ENCODE measurements at places on chromosomes 1 and 21. TPM values are rescaled to one million over a fixed set of nuclear protein-coding genes. Genes with fewer than 3 reads are reported as not detected.

C1QA gene
- 104 TPM for total RNA-seq

RPL5 gene
- total RNA-seq = 2,363 TPM

SMAP2 gene
- 33.1 TPM for total RNA-seq

DNA sequence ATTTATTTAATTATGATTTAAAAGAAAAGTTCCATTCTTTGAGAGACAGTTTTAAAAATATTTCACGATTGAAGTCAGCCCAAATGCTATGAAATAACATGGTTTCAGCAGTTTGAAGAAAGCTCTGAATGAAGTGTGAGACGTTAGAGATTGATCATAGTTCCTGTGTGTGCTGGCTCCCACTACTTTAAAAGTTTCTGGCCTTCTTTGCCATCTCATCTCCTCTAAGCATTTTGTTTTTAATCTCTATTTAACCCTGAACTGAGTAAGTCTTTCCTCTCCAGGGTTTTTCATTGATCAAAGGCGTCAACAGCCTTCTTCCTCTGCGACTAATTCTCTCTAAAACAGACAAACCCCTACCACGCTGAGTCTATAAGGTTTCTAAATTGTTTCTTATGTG is 225.3 kb upstream of the B3GALT2 start:
- no peak for DNase-seq

DNA sequence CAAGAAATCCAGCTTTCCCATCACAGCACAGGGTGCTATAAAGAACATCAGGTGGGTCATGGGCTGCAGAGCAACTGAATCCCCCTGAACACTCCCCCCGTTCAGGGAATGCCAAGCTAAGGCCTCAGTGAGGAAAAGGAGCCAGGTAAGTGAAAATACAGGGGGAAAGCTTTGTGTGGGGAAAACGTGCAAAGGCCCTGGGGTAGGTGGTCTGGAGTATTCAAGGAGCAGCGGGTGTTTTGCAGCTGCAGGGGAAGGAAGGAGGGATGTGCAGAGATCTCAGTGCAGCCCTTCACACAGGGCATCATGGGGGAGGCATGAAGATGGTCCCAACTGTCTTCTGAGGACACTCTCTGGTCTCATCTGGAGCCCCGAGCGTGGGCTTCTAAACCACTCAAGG is 119.2 kb downstream of the ETS2 start:
- no peak for DNase-seq

GRCh38 chr1:208183977-208184911 is 59.9 kb downstream of the PLXNA2 start:
- DNase-seq = no peak

DNA sequence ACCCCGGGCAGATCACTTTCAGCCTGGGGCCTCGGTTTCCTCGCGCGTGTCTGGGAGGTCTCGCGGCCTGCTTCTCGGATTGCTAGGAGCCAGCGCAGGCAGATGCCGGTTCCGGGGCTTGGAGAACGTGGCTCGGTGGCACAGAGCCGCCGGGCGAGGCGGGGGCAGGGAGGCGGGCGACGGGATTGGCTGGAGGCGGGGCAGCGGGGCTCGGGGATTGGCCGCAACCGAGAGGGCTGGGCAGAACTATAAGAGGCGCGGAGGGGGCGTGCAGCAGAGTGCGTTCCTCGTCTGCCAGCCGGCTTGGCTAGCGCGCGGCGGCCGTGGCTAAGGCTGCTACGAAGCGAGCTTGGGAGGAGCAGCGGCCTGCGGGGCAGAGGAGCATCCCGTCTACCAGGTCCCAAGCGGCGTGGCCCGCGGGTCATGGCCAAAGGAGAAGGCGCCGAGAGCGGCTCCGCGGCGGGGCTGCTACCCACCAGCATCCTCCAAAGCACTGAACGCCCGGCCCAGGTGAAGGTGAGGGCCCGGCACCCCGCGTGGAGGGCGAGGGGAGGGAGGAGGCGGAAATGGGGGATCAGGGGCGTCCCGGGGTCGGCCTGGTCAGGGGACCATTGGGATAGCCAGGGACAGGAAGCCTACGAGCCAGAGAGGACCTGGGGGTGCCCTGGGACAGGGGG is at the start of gene MFSD2A:
Gene MFSD2A, plus strand, starts transcription at position 276 of the 677 bp plus-strand sequence. Its CDS starts 148 bp downstream, at position 424.
- DNase-seq = peak; percentile 92

- DNase-seq = no peak
Measured at GRCh38 chr1:248786156-248786555, 30.6 kb upstream of the LYPD8 start.

GRCh38 chr1:21607549-21608529 is 61.3 kb downstream of the RAP1GAP start:
- no peak for DNase-seq

DNA sequence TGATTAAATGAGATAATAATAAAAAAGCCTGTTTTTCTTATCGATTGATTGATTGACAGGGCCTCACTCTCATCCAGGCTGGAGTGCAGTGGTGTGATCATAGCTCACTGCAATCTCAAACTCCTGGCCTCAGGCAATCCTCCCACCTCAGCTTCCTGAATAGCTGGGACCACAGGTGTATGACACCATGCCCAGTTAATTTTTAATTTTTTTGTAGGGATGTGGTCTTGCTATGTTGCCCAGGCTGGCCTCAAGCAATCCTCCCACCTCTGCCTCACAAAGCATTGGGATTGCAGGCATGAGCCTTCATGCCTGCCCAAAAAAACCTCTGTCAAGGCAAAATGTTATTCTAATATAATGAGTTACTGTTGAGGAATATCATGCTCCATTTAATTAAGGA is 346.4 kb upstream of the DAB1 start:
- DNase-seq = no peak

DNA sequence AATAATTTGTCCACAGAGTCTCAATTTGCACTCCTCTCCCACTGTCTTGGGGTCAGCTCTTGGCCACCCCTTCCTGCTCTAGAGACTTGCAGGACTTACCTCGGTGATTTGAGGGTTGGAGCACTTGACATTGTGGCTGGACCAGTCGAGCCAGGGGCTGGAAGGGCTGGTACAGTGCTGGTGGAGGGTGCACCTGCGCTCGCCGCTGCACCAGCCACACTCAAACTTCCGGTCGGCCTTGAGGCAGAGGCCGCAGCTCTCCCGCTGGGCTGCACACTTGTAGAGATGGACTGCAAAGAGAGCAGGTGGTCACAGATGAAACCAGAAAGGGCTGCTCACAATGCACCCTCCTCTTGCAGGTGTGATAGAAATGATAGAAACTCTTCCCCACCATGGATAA is 165.0 kb downstream of the PLXNA2 start:
- DNase-seq = no peak

DNA sequence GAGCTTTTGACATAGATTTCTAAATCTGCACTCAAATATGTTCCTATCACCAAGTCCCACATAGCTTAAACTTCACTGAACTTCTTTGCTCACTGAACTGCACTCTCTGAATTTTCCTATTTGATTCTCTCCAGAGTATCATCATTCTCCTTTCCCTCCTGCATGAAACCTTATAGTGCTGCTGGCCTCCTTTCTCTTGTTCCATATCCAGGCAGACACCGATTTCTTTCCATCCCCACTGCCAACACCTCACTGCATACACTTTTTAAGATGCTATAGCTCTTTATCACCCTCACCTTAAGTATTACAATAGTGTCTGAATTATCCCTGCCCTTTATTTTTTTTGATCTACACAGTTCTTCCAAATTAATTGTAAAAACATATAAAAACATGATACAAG is 3.1 kb upstream of the TRIM45 start:
- DNase-seq = no peak

DNA sequence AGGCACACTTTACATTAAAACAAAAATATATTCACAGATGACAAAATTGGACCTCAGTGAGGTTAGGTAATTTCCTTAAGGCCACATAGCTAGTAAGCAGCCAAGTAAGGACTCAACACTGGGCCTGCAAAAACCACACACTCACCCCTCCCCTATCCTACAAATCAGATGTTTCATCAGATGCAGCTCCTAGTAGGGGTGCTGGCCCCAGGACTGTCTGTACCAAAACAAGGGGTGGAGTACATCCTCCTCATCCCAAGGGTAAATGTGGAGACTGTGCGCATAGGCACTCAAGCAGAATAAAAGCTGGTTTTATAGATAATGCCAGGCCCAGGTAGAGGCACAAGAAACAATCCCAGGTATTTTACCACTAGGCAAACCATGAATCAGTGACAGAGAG is 25.7 kb downstream of the URB1 start:
- DNase-seq = no peak

- DNase-seq = no peak
Measured at GRCh38 chr1:214557952-214558735, 6.7 kb upstream of the PTPN14 start.

GRCh38 chr1:204829133-204829825 is 41.4 kb upstream of the NFASC start:
- DNase-seq = peak; percentile 26

DNA sequence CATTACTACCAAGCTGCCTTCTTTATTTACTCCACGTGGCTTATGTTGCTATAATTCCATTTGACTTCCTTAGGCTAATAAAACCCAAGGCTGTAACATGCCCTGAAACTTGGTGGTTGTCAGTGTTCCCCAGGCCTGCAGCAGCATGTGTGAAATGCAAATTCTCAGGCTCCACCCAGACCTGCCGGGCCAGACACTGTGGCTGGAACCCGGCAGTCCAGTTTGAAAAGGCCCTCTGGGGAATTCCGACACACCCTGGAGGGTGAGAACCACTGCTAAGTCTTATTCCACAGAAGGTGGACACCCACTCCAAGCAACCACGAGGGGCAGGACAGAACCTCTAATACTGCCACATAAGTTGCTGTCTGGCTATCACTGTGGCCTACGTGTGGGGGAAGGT is 41.4 kb downstream of the URB1 start:
- no peak for DNase-seq

All from breast epithelium (tissue), 4 donors.